ENCODE measurements at places on chromosomes 11 and 22.

DNA sequence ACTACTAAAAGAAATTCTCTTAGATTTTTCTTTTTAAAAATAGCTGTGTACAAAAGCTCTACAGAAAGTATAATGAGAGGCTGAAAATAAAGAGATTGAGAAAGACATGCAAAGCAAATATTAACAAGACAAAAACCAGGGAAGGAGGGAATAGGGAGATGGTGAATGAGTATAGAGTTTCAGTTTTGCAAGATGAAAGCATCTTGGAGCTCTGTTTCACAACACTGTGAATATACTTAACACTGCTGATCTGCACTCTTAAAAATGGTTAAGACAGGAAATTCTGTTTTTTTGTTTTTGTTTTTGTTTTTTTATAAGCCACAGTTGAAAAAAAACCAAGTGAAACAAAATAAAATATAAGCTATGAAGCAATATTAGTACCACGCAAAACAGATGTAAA, 5.5 kb downstream of the TMEM218 start:
- DNase-seq = no peak

GRCh38 chr22:29987137-29987536, 93.1 kb upstream of the HORMAD2 start:
- DNase-seq = no peak

GRCh38 chr11:87219266-87219665, 181.5 kb downstream of the TMEM135 start:
- DNase-seq = no peak

- peak; percentile 58 for DNase-seq
These were observed 6.4 kb downstream of the BATF2 start for GRCh38 chr11:64990222-64990923.

- DNase-seq = no peak
These were observed 29.5 kb downstream of the PPFIBP2 start for GRCh38 chr11:7543302-7543701.

DNA sequence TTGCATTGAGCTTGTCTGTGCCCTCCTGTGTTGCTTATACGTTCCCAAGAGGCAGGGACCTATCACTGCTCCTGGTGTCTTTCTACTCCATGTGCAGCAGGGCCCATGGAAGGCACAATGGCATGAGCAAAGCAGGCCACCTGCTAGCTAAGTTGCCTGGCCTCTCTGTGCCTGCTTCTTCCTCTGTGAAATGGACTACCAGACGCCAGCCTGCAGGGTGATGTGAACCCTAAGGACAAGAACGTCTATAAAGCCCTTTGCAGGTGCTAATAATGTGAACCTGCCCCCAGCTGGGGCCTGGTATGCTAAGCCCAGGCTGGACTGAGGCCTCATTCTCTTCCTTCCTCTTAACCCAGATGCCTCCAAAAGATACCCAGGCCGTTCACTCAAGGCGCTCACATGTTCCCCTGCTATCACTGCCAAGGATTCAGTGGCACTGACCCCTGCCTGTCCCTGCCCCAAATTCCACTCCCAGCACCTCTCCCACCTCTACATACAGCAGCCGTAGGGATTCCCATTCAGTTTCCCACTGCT, 4.0 kb downstream of the GUCD1 start:
- DNase-seq = no peak

DNA sequence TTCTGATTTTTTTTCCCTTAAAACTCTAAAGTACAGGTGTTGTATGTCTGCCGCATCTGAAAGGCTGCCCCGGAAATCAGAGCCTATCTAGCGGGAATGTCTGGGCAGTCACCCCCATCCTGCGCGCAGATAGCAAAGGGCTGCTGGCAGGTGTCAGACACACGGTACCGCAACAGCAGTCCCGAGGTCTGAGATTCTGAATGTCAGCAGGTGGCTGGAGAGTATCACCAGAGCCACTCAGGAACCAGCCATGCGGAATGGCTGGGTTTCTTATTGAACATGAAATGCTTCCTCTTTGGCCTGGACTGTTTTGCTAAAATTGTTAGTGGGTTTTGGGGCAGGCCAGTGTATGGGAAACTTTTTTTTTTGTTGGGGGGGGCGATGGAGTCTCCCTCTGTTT, 53.3 kb downstream of the CERK start:
- no peak for DNase-seq

- DNase-seq = no peak
These were observed 7.0 kb upstream of the NF2 start for GRCh38 chr22:29596408-29596807.

DNA sequence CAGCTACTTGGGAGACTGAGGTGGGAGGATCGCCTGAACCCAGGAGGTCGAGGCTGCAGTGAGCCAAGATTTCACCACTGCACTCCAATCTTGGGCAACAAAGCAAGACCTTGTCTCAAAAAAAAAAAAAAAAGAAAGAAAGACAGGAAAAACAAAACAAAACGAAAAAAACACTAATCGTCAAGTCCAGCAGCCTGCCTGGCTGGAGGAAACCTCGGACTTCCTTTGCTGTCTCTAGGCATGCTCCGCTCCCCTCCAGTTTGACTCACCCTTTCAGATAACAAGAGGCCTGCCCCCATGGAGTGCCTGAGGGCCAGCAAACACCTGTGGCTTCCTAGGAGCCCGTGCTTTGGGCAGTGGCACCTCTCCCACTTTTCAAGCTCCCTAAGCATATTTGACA, 28.8 kb upstream of the CHKA start:
- no peak for DNase-seq

DNA sequence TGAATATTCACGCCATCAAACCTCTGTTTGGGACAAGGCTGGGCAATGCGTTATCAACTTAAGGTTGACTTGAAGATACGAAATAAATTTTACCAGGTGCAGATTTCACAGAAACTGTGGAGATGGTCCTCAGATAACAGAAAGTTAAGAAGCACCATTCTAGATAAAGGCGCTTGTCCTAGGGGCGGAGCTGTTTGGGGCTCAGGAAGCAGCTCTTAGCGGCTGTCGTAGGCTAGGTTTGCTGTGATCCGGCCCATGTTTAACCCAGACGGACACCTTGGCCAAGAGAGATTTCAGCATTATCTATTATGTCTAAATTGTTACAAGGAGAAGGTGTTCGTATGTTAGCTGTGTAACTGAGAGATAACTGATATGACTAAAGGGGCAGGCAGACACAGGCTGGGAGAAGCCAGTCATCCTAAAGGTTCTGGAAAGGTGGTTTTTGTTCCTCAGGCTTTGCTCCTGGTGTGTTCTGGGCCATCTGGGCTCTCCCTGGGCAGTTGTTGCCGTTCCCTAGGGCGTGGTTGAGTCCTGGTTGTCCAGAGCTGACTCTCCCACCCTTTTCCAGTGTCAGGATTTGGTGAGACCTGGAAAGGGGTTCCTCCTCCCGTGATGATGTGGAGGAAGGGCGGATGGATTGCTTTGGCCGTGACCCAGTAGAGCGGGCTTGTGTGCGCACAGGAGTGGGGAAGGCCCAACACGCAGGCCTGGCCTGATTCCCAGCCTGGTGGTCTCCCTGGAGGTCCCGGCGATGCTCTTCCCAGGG, 25.8 kb downstream of the TPCN2 start:
- no peak for DNase-seq

GRCh38 chr22:44037519-44038375, 13.6 kb downstream of the PARVB start:
- DNase-seq = peak; percentile 78

DNA sequence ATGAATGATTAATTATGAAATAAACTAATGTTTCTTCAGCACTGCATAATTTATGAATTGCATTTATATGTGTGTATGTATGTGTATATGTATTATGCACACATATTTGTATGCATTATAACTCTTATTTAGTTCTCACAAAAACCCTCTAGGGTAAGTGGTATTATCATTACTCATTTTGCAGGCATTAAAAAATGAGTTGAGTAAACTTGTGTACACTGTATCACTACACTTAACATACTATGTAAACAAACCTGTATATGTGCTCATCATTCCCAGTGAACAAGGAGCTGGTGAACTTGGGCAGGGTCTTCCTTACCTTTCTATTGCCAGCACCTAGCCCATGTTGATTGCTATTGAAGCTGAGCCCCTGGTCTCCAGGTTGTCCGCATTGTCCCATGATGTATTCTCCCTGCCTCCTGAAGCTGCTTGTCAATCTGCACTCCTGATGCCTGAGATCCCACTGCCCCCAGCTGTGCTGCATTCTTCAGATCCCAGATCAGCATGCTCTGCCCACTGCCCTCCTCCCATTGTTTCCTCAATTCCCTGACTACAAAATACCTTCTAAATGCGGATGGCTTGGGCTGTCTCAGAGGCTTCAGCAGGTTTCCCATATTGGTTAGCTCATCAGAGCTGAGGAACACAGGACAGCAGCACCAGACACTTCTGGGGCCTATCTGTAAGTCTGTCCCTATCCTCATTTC, 267.9 kb upstream of the SESN3 start:
- no peak for DNase-seq

- no peak for DNase-seq
These were observed 59.2 kb upstream of the KIRREL3 start for GRCh38 chr11:127059750-127060149.

DNA sequence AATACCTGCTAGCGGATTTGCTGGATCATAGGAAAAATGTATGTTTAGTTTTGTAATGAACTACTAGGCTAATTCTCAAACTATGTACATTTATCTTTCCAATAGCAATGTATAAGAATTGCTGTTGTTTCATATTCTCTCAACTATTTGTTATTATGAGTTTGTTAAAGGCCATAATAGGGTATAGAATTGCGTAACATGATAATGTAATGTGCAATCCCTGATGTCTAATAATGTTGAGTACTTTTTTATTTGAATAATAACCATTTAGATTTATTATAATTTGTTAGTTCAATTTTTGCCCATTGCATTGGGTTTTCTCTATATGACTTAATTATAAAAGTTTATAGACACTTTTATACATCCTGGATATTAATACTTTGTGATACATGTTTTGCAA, 801.6 kb downstream of the LUZP2 start:
- DNase-seq = no peak

DNA sequence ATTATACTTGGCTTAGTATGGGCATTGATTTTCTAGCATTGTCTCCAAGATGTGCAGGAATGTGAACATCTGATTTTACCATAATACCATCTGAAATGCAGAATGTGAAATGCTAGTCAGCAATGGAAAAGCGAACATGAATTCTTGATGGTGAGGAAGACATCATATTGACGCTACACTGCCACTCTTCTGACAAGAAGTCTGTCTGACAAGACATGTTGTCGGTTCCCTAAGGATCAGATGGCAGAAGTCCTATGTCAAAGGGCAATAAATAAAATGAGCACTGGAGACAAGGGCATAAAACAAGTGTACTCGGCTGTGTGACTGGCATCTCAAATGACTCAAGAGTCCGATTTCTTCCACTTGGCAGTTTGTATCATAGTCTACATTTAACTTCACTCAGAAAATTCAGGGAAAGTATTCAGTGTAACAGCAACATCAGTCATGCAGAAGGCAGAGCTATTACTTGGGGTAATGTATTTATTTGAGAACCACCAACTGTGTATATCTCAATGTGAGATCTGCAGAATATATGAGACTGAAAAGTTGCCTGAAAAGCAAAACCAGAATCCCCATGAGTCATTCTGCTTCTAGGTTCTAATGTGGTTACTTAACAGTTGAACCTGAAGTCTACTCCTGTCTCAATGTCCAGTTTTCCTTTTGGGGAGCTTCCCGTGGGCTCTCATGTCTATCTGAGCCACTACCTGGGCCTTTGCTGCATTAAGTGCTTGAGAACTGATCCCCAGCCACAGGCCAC, 51.5 kb downstream of the SLC17A6 start:
- no peak for DNase-seq

DNA sequence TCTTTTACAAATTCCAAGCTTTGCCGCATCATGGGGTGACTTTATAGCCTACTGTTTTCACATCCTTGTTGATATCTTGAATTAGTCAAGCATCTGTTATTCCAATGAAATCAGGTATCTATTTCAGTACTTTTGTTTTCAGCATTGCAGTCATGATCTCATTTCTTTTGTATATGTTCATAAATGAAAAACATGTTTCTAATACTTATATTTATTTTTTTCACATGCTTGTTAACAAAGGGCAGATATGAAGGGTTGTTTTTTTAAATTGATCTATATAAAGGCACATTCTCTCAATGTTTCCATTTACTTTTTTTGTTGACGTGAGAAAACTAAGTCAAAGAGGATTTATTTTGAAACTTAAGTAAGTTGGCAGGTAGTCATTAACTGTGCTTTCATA, 964.8 kb downstream of the JRKL start:
- no peak for DNase-seq

DNA sequence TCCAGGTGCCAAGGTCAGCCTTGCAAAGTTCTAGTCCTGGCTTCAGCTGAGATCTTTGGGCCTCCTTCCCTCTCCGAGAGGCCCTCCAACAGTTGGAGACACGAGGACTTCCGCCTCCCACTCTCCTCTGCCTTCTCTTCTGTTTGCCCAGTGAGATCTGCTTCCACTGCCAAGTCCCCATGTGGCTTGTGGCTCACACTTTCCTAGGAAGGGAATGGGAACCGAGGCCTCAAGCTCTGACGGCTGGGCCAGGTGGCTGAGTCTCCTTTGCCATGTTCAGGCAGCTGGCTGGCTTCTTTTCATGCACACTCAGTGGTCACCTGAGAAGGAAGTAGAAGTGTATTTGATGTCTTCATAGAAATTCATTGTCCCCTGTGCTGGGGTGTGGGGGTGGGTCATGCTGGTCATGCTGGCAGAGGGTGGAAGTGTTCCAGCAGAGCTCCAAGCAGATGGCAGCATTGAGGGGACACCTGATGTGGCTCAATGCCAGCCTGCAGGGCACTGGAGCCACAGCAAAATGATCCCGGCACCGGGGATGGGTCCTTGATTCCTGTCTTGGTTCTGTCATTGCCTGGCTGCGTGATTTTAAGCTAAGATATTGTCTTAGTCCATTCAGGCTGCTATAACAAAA, 130.4 kb downstream of the ADAMTS15 start:
- DNase-seq = no peak

DNA sequence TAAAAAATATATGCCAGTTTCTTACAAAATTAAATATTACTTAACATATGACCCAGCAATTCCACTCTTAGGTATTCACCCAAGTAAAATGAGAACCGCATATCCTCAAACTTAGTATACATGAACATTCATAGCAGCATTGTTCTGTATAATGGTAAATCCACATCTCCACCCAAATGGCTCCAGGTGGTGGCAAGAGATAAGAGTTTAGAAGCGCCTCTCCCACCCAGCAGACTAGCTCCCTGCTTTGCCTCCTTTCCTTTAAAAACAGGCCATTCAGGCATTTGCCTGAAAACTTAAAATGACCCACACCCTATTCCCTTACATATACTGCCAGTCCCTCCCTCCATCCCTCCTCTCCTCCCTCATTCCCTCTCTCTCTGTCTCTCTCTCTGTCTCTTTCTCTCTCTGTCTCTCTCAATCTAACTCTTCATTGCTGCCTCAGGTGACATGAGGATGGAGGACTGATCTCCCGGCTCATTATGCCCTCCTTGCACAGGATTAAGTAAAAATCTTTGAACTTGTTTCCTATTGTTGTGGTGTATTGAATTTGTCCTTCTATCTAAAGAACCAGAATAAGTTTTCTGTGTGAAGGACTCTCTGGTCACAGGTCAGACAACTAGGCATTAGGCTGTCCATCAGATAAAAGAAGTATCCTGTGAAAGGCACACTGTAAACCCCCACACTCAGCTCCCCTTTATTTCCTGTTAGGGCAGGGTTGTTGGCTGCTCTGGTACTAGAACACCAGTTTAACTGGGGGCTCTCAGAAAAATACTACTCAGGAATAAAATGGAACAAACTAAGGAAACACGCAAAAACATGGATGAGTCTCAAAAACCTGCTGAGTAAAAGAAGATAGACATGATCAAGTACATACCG, 48.3 kb downstream of the RRP8 start:
- no peak for DNase-seq

- DNase-seq = no peak
These were observed 322.8 kb upstream of the SYN3 start for GRCh38 chr22:33380789-33381530.

GRCh38 chr11:118913411-118914125, 12.2 kb downstream of the BCL9L start:
- DNase-seq = no peak

- no peak for DNase-seq
These were observed 6.2 kb downstream of the CLCF1 start for GRCh38 chr11:67366961-67367760.
